MM.1S (cell line): ENCODE measurements at places on chromosomes 5 and 9.

- no peak for DNase-seq
Measured at GRCh38 chr5:109779036-109779735, 89.5 kb downstream of the MAN2A1 start.

- DNase-seq: no peak
Measured at GRCh38 chr5:180652771-180653170, 3.4 kb upstream of the FLT4 start.

DNA sequence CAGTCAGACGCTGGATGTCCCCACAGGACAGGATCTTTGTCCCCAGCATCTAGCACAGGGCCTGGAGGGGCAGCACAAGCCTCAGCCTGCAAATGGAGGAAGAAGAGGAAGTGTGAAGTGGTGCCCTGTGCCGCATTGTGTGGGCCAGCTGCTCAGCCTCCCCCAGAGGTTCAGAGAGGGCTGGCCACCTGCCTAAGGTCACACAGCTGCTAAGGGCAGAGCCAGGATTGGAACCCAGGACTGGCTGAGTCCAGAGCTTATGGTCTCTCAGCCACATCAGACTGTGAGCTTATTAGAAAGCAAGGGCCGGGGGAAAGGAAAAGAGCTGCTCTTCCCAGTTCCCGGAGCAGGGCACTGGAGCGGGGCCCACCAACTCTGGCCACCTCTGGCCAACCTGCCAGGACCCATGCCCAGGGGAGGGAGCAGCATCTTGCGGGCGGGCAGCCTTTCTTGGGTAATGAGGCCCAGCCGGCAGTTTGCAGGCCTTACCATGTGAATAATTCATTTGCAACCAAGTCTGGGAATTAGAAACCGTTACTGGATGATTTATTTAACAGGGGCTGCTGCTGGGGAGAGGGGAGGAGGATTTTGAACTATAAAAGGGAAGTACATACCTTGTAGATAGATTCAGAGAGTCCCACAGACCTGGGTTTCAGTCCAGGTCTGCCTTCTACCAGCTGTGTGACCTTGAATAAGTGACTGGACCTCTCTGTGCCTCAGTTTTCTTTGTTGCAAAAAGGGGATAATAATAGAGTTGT, 11.6 kb upstream of the CRB2 start:
- DNase-seq: no peak

- no peak for DNase-seq
Measured at GRCh38 chr5:110768138-110768860, 29.5 kb downstream of the SLC25A46 start.

DNA sequence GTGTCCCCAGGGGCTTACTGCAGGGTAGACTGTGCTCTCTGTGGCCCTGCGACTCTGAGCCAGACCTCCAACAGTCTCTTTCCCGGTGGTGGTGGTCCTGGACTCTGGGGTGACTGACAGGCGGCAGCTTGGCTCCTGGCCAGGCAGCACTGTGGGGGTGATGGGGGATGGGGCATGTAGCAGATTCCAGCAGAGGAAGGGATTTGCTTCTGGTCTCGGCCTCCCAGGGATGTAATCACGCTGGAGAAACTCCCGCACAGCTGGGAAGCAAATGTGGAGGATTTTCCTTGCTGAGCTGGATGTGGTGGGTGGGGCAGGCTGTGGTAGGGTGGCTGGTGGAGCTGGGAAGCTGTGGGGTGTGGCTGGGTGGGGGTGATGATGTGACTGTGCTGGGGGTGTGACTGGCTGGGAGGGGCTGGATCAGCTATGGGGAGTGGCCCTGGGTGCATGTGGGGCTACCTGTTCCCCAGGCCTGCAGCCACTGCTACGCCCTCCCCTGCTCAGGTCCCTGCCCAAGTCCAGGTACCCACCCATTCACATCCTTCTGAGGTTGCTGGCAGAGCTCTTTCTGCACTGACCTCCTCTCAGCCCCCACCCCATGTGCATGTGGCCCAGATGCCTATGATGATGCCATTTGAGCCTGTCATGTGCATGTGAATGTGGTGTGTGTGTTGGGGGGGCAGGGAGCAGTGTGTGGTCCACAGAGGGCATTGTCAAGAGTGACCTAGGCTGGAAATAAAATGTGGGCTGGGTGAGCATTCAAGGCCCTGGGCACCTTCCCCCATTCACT, 3.8 kb downstream of the NDST1 start:
- DNase-seq: no peak

GRCh38 chr5:92969191-92969780, 611.7 kb downstream of the NR2F1-AS1 start:
- DNase-seq: no peak

DNA sequence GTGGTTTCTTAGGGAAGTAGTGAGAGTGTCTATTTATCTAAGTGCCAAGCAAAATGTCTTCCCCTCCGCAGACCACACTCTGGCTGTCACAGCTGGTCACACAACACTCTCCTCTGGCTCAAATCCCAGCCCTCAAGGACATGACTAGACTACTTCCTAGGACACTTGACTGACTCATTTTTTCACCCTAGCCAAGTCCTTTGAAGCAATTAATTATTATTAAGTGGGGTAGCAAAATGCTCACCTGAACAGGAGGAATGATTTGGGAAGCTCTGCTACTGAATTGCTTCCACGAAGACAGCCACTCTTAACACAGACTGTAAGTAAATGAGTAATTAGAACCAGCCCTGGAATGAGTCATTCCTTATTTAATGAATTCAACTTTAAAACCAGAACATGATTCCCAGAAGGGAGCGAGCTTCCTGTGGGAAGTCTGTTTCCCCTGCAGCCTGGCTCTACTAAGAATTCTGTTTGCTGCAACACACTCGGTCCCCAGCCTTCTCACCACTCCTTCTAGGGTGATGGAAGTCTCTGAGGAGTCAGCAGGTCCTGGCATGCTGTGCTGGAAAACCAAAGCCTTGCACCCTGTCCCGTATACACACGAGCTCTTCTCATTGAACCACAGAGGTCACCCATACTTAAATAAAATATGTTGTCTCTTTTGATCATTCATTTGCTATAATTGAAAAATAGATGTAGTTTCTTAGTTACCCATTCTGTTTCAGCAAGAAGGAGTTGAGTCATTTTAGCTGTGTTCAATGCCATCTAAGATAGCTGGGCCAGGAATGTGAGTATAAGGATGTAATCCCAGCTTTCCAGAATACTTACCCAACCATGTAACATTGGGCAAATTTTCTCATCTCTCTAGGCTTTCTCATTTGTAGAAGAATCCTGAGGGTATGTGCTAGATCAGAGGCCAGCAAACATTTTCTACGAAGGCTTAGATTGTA, 218.6 kb upstream of the RASEF start:
- DNase-seq: no peak

DNA sequence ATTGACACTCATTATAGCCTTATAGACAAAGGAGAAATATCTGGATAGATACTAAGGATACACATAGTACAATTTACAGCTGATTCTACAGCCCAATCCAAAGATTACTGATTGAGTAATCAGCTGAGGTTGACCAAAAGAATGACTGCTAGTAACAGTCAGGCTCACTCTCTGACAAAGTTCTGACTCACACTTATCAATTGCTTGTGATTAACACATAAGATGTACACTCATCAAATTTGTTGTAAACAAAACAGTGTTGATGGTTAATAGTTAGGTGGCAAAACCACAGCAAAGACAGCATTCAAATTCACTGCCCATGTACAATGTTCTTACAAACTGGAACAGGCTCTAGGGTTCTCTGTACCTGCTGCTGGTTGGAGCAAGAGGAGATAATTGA, 422.7 kb downstream of the TLE1 start:
- no peak for DNase-seq

DNA sequence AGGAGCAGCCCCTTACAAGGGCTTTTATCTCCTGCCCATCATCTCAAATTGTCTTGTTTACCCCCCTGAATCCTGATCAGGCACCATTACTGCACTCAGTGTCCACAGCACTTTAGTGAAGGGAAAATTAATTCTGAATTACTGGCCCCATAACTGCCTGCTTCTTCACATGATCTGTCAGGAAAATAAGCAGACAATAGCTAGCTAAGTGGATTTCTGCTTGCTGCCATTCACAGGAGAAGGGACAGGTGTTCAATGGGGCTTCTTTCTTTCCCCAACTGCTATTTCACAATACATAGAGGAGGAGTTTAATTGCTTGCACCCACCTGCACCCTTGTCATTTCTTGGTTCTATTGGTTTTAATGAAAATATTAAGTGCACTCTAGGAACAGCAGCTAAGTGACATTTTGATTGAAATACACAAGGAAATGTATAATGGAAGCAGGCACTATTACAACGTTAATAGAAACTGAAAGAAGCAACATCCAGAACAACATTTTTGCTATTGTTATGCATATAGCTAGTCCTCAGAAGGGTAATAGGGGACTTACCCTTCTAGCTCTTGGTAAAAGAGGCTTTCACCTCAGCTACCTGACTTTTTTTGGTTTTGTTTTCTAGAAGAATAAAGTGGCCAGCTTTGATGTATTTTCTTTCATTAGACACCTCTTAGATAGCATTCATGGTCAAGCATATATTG, 599.3 kb upstream of the TLE4 start:
- peak; percentile 75 for DNase-seq

GRCh38 chr9:88710449-88710848, 175.5 kb downstream of the NXNL2 start:
- DNase-seq: no peak

DNA sequence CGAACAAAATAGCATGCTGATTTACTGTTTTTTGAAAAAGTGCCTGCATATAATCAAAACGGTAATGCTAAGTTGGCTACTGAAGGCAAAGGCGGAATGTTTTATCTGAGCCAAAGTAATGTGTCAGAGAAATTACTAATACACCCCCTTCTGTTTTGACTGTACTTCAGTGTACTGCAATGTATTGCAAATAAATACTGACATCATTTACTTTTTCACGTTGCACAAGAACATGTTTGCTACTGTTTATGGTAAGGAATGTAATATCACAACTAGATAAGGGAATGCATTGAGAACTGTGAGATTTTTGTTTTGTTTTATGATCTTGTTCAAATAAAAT, 813 bp upstream of the AGTPBP1 start:
- peak; percentile 32 for DNase-seq

GRCh38 chr5:90901261-90901660, 342.7 kb downstream of the ADGRV1 start:
- no peak for DNase-seq

DNA sequence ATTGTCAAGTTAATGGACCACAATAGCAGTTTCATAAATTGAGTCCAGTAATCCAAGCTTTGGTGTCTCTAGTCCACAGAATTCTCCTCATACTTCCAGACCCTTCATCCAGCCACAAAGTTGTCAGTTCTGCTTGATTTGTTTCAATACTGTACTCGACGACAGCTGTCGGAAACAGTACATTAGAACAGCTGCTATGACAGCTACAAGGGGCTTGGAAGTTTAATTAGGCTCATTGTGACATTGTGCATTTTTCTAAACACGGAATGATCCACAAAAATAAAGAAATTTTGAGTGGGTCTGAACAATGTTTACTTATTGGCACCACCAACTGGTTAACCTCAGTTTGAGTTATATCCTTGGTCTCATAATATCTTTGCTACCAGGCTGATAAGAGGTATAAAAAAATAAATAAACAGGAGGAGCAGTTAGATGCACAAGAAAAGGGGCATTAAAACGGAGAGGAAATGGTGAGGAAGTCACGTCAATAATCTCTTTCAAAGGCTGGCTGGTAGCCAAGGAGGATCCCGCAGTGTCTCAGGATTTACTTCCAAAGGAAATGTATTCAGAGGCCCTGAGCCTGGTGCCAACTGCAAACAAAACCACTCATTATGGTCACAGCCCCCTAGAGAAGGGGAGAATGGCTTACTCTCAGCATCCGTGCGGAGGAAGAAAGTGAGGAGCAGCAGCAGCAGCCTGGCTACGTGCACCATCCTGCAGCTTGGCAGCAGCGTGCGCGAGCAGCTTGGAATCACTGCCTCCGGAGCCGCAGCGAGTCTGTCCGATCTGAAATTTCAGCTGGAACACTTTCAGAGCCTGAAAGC, 933.8 kb upstream of the DMAC1 start:
- no peak for DNase-seq

GRCh38 chr9:13557746-13558145, 278.3 kb upstream of the MPDZ start:
- no peak for DNase-seq

DNA sequence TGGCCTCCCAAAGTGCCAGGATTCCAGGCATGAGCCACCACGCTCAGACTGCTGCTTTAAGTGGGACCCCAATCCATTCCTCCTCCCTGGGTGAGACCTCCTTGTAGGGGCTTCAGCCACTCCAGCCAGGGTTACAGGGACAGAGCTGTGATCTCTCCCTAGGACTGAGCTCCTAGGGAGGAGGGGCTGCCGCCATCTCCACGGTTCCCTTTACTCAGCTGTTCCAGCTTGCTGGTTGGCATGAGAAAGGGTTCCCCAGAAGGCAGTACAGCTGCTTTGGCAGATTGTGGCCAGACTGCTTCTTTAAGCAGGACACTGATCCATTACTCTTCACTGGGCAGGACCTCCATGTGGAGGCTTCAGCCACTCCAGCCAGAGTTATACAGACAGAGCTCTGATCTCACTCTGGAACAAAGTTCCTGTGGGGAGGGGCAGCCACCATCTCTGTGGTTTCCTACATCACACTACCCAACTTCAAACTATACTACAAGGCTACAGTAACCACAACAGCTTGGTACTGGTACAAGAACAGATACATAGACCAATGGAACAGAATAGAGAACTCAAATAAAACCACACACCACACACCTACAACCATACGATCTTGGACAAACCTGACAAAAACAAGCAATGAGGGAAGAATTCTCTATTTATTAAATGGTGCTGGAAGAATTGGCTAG, 7.2 kb downstream of the INSL6 start:
- DNase-seq: no peak

DNA sequence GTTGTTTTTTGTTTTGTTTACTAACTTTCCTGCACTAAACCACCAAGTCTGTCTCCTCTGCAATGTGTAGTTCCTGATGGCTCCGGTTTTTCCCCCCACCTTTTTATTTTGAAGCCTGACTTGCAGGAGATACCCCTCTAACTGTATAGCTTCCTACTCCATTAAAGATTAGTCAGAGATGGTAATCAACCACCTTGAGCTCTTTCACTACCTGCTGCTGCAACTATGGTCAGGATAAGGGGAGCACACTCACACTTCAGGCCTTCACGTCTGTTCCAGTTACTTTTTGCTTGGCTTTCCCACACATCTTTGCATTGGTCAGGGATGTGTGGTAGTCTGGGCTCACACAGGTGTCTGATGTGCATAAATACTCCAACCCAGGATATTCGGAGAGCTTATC, 63.4 kb downstream of the NR6A1 start:
- no peak for DNase-seq

- DNase-seq: no peak
Measured at GRCh38 chr9:118091711-118092500, 387.7 kb downstream of the TLR4 start.

- DNase-seq: no peak
Measured at GRCh38 chr5:96408210-96408777, 24.8 kb downstream of the PCSK1 start.

GRCh38 chr5:75053054-75053303, 621 bp upstream of the GCNT4 start:
- DNase-seq: no peak

DNA sequence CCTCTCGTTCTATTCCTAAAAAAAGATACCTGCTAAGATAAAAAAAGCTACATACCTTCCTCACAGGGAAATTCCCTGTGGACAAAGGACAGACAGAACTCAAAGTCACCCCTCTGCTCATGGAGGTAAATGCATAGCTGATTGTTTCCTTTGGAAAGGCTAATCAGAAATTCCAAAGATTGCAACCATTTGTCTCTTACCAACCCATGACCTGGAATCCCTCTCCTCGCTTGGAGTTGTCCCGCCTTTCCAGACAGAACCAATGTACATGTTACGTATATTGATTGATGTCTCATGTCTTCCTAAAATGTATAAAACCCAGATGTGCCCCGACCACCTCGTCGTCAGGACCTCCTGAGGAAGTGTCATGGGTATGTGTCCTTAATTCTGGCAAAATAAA, 49.2 kb upstream of the LIFR start:
- no peak for DNase-seq

GRCh38 chr9:22119522-22120158, 110.5 kb upstream of the CDKN2B start:
- peak; percentile 43 for DNase-seq
